ENCODE measurements at places on chromosomes 5 and 9.
A peak's percentile ranks its signal among the peaks of the same experiment; 100 is the strongest.

DNA sequence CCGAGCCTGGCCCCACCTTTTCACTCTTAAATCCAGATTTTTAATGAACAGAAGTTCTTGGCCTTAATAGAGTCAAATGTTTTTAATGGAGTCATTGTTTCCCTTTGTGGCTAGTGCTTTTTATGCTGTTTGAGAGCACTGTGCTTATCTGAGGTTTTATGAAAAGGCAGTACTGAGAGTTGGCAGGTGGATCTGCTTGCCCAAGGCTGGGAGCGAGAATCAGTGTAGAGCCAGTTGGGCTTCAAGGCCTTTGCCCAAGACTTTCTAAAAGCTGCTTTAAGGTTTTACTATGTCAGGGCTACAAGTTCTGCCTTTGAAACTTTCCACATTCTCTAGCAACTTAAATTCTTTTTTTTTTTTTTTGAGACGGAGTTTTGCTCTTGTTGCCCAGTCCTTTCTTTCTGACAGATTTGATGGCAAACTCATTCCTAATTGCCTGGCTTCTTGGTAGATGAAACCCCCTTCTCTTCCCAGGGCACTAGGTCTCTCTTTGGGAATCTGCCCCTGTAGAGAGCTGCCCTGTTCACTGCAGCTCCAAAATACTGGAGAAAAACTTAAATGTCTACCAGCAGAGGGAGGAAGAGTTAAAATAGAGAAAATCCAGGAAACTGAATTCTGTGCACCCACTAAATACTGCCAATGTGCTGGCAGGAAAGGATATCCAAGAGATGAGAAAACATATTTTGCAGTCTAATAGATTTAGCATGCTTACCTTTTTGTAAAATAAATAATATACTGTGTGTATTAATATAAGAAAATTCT lies 36.9 kb upstream of the CDK20 start:
- DNase-seq, result no peak

DNA sequence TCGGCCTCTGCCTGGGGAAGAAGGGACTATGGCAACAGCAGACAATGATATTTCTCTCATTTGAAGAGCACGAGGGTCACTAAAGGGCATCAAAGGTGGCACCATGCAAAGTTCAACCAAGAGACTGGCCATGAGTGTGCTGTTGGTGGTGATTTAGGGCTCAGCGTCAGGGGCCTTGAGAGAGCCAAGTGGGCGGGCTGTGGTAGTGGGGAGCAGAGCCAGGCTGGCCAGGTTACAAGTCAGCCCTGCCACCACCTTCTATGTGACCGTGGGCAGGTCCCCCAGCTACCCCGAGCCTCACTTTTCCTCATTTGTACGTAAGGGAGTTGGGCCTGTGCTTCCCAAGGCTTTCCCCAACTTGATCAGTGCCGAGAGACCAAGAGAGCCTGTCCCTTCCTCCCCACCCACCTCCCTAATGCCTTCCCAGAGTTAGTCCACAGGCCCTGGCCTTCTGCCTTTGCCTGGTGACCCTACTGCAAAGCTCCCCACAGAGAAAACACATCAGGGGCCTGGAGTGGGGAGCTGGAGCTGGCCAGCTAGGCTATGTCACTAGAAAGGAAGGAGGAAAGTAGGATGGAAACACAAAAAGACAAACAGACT lies 104.3 kb downstream of the PDE6A start:
- peak; percentile 53 for DNase-seq

DNA sequence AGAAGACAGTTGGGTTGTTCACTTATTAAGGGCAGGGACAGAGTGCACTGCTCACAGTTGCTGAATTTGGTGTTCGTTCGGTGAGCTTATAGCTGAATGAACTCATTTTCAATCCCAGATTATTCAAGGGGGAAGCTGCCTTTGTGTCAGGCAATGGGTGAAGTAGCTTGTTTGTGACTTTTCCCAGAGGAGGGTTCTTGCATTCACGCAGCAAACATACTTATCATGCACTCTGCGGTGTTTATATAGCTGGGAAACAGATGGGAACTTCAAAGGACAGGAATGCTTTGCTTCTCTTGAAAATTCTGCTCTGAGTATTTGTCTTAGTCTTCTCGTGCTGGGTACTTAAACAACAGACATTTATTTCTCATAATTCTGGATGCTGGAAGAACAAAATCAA lies 64.7 kb upstream of the ABCA1 start:
- no peak for DNase-seq

DNA sequence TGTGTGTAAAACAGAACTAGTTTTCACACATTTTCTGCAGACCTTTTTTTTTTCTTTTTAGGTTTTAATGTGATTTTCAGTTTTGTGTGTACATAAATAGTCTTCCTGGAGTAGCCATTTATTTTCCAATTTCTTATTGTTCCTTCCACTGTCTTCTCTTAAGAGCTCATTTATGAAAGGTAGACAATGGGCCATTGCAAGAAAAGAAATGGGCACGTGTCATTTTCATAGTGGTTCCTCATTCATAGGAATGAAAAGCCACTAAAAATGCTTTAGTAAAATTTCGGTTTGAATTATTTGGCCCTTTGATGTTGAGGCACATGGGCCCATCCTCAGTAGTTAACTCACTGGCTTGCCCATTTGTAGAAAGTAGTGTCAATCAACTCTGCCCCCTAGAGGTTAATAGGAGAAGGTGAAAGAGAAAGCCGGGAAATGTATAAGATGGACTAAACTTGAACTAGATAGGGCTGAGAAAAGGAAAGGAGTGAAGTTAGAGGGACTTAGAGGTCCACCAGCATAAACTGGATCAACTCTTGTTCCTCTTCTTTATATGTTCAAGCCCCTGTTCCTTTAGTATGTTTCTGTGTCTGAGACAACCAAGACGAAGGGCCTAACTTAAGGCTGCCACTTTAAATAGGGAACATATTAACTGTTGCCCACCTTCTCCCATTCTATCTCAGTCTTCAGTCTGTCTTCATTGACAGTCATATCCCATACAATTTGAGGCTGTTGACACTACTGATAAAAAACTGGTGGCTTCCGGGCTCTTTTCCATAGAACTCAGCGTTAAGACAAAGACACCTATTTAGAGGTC lies 72.6 kb downstream of the SMARCA2 start:
- no peak for DNase-seq

GRCh38 chr9:37432020-37432419 lies 9.5 kb downstream of the GRHPR start:
- peak; percentile 45 for DNase-seq

GRCh38 chr5:92364986-92365550 lies 982.0 kb upstream of the ARRDC3 start:
- DNase-seq, result no peak

DNA sequence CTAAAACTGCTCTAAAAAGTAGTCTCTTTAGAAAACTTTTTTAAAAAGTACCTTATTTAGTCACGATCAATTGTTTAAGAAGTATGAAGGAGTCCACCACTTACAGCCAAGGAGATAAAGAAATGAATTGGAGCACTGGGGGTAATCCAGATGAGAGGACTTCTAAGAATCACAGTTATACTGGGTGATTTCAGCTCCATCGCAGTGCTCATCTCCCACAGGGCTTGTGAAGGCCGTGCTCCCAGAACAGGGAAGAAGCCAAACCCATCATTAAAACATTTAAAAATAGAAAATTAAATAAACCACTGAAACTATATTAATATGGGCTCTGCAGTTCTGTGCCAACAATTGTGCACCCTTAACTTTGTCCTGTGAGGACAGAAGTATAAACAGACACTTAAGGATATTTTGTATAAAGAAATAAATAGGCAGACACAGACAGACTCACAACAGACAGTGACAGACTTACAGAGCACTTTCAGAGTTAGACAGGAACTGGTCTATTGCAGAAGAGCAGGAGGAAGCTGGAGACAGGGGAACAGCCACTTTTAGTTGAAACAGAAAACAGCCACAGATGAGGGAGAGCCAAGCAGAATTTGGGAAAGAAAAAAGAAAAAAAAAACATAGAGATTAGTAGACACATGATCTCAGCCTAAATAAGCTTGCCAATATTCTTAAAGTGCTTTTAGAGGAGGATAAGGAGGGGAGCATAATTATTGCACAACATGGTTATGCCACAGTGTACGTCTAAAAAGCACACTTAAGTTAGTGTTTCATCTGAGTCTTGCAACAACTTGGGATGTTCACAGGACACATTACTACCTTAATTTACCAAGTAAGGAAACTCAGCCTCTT lies 81.8 kb downstream of the FBXO38 start:
- DNase-seq, result no peak

DNA sequence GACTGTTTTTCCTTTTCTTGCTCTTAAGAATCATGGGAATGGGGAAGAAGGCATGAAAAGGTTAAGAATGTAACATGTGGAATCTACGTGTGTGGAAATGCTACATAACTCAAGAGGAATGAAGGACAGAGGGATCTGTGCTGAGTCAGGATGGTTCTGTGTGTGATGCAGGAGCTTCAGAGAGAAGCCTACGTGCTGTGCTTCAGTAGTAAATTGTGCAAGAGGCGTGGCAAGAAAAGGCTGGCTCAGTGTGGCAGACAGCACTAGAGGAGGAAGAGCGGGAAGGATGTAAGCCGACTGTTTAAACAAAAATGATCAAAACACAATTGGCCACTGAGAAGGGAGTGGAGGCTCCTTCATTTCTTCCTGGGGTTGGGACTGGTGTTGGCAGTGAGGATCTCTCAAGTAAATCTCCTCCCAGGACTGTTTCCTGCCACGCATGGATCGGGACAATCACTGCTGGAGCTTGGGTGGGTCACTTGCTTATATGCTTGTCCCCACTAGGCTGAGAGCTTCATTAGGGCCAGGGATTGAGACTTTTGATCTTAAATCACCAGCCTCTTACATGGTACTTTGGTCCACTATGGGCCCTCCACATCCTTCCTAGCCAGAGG lies 59.4 kb upstream of the BASP1 start:
- no peak for DNase-seq

DNA sequence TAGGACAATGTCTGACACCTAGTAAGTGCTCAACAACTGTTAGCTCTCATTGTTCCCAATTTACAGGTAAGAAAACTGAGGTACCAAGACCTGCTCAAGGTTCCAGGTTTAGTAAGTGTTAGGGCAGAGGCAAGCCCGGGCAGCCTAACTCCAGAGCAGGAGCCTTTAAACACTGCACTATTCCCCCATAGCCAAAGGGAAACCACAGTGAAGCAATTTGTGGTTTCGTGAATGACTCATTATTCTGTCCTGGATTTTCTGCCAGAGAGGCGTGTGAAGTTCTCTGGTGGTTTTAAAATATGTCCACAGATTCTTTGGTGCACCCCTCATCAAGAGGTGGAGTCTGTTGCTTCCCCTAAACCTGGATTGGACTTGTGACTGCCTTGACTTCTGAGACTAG lies 1.0 kb upstream of the MCC start:
- no peak for DNase-seq

DNA sequence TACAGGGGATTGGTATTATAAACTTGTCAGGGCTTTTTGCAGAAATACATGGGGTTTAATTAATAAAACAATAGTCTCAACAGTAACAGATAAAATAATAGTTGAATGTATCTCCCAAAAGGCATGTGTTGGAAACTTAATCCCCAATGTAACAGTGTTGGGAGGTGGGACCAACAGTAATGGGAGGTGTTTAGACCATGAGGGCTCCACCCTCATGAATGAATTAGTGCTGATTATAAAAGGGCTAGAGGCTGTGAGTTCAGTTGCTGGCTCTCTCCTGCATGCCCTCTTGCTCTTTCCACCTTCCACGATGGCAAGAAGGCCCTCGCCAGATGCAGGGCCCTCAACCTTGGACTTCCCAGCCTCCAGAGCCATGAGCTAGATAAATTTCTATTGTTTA lies 56.3 kb downstream of the STK10 start:
- DNase-seq, result no peak

GRCh38 chr9:37528652-37529471 lies 43.1 kb downstream of the POLR1E start:
- peak; percentile 43 for DNase-seq

- no peak for DNase-seq
Observed at GRCh38 chr9:100477241-100477640, 4.3 kb downstream of the TMEFF1 start.
